ENCODE measurements at places on chromosomes 12 and 14.

DNA sequence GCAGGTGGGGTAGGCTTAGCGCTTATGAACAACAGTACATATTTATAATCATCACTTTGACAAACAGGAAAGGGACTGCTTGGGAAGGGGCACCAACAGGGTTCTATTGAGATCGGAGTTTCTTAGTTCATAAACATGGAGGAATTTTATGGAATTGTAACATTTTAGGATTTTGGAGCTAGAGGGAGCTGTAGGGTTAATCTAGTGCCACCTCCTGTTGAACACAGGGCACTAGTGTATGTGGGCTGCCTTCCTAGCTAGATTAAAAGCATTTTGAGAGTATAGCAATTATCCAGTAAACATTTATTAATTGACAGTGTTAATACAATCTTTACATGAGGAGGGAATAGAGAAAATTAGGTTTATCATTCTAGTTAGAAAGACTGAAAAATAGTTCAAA, 23.1 kb upstream of the TBC1D30 start:
- DNase-seq = no peak

DNA sequence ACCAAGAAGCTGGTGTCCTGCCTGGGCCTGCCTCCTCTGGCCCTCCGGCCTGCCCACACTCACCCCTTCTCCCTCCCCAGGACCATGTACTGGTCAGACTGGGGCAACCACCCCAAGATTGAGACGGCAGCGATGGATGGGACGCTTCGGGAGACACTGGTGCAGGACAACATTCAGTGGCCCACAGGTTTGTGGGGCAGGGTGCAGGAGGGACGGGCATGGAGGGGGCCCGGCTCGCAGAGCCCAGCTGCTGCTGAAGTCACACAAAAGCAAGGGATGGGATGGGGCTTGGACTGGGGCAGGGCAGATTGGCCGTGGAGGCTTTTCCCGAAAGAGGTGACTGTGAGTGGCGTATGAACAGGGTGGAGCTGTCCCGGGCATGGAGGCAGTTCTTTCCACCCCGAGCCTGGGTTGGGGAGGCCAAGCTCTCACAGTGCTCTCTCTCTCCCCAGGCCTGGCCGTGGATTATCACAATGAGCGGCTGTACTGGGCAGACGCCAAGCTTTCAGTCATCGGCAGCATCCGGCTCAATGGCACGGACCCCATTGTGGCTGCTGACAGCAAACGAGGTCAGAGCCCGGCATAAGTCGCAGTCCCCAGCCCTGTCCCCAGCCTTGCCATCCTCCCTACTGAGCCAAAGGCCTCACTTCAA, 7.8 kb upstream of the NXPH4 start:
- no peak for DNase-seq

GRCh38 chr12:24948420-24948756, 513 bp downstream of the BCAT1 start:
- no peak for DNase-seq

DNA sequence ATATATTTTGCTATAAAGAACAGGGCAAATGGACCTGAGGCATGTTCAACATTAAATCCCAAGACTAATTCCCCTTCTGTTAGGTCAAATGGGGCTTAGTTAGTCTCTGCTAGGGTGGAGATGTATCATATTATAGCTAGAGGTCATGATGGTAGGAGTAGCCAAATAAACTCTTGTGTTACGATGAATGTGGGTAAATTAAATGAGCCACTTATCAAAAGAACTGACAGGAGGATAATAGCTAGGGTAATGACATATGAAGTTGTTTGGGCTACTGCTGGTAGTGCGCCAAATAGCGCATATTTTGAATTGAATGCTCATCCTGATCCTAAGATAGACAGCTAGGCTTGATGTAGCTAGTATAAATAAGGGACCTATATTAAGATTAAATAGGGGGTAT, 445.0 kb downstream of the GXYLT1 start:
- DNase-seq = no peak

DNA sequence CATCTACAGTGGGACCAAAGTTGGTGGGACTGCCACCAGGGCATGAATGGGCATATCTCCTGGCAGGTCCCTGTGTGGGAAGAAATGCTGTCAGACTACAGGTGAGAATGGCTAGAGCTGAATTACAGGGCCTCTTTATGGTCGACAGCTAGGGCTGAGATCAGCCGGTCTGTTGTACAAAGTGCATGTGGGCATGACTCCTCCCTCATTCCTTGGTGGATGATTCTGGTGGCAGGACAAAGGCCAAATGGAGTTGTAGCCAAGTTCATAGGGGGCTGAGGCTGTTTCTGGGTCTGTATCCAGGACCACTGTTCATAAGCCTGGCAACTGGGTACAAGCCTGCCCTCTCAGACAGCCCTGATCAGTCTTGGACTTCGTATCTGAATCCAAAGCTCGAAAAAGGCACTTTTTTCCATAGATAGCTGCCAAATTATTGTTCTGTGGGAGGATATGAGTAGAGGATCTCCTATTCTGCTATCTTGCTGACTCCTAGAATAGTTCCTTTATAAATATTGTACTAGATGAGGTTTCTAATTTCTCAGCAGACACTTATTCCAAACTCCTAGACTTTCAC, 460.8 kb downstream of the TMEM117 start:
- no peak for DNase-seq

DNA sequence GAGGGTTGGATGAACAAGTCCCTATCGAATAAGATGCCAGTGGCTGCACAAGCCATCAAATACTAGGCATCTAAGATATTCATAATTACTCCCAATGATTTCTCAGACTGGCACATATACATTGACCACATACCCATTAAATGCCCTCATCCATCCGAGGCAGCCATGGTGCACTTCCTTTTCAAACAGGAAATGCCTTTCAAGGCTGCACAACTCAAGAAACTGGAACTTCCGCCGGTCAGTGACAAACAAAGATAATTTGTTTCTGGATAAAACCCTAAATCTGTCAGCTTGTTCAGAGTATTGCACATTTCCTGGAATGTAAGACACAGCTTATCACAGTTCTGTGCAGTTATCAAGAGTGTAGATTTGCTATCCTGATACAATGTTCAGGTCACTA, 203.7 kb downstream of the RMST start:
- no peak for DNase-seq

DNA sequence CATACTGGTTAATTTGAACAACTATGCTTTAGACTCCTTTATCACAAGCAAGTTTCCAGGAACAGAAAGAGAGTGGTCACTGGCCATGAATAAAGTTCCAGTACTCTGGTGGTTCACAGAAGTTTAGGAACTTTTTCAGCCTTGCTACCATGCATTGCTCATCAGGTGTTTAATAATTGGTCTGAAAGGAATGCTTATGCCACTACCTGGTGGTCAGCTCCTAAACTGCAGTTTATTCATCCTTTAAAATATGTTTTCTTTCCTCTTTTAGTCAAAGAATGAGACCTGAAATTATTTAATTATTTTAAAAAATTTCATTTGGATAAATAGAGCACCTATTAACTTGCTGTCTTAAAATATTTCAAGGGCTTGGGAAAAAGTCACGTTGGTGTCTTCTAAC, 260.1 kb upstream of the OR4E1 start:
- no peak for DNase-seq

- no peak for DNase-seq
Observed at GRCh38 chr14:55129086-55129427, at the start of gene LGALS3. Gene LGALS3, plus strand, starts transcription at chr14:55129252. Its CDS starts 8,122 bp downstream, at chr14:55137374.

- no peak for DNase-seq
Observed at GRCh38 chr12:109147954-109148353, 31.6 kb downstream of the ACACB start.

GRCh38 chr12:111907740-111908139, 65.7 kb downstream of the MAPKAPK5 start:
- DNase-seq = no peak

- DNase-seq = no peak
Observed at GRCh38 chr12:110636516-110636915, 22.6 kb downstream of the TCTN1 start.

DNA sequence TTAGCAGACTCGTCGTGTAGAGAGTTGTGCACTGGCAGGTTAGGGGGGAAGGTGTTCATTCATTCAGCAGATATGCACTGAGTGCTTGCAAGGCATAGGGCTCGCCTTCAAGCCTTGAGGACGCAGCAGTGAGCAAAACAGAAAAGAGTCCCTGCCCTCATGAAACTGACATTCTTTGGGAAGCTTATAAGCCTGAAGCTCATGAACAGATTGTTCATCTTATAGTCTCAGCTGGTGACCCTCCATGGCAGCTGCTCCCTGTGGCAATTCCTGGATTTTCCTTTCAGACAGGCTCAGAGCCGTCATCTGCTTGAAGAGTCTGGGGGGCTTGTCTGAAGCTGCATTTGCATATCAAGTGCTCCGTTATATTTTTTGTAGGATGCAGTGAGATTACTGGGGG, 148.4 kb downstream of the PRKCH start:
- no peak for DNase-seq

DNA sequence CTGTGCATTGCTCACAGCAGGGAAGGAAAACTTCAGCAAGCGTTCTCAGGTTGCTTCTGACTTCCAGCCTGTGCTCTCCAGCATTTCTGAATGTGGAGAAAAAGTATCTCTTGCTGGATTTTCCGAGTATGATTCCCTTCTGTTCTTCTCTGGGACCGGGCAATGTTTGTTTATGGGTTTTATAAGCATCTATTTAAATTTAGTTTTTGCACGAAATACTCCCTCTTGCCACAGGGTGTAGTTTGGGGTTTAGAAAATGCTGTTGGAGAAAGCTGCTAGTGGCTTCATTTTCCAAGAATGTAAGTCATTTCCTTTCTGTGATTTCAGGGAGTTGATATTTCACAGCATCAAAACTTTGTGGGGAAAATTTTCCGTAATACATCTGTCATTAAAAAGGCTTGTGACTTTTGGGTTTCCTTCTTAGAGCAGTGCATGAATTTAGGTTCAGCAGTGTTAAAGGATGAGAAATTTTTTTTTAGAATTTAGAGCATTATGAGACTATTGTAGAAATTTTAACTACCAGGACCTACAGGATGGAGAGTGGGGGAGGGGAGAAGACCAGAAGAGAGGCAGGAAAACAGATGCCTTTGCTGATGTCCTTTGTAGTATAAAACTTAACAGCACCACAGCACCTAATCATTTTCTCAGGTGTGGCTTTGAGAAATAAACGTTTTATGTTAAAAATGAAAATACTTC, 1.5 kb downstream of the FRMD6 start:
- DNase-seq = no peak

- no peak for DNase-seq
Observed at GRCh38 chr12:64323476-64324225, 66.9 kb downstream of the C12orf56 start.

DNA sequence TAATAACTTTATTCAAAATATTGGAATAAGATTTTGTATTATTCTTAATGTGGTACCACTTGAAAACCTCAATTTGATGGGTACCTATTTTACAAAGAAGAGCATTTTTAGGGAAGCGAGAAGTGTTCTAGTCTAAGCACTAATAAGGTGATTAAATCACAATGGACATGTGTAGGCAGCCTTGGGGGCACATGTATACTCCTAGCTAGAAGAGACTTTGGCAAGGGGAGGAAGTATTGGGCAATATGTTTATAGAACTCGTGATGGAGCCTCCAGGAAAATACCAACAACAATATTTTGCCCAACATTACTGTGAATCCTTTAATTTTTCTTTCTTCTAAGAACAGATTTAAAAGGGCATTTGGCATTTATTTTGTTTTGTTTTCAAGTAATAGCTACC, 280.3 kb downstream of the ADAMTS20 start:
- DNase-seq = no peak

GRCh38 chr14:67343601-67344230, 15.9 kb downstream of the ATP6V1D start:
- DNase-seq = no peak

DNA sequence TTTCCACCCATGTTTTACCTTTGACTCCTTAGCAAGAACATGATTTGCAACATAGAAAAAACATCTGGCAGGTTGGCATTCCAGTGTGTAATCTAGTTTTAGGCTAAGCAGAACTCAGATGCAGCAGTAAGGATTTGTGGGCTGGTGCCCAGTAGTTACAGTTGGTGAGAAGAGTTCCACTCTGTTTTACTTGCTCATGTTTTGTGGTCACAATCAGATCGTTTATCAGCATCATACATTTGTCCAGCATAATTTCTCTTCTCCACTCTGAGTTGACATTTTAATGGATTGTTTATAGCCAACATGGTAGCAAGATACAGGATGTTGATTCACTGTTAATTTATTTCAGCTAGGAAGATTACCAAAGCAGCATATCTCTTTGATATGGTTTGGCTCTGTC, 120.0 kb downstream of the PDE6H start:
- no peak for DNase-seq

GRCh38 chr14:68939893-68940613, 39.0 kb downstream of the ACTN1 start:
- DNase-seq = no peak

DNA sequence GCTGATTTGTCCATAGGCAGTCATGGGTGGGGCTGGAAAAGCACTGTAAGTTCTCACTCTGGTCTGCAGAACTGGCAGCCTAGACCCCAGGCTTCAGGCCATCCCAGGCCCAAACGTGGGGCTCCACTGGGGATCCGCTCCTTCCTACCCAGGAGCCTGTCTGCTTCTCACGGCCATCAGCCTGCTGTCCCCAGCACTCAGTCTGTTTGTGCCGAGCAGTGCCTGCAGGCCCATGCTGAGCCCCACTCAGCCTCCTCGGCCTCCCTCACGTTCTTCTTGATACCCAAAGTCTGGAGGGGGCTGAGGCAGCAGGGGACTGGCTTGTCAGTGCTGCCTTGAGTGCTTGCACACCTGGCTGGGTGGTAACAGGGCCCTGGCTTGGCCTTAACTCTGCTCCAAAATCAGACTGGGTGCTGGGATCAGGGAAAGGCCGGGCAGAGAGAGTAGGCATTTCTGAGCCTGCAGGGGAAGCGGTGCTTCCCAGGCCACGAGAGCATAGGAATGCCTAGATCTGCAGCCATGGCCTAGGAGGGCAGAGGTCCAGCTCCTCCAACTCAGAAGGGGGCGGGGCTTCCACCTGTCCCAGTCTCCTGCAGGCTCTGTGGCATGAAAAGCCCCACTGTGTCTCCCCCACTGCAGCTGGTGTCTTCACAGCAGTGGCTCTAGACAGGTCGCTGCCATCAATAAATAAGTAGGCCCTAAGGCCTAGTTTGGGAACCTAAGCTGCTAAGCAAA, 772.4 kb upstream of the FBXO33 start:
- no peak for DNase-seq

- no peak for DNase-seq
Observed at GRCh38 chr14:64937171-64937820, 5.2 kb downstream of the GPX2 start.

- DNase-seq = no peak
Observed at GRCh38 chr12:106508966-106509365, 73.8 kb upstream of the RFX4 start.
